ENCODE measurements at places on chromosomes 5 and 9. TPM values are rescaled to one million over a fixed set of nuclear protein-coding genes. Genes with fewer than 3 reads are reported as not detected.

Gene TCF7
- 20.7 TPM for total RNA-seq

Gene ACOT12
- total RNA-seq: not detected

Gene SMIM32
- total RNA-seq: not detected

Gene ZDHHC11
- total RNA-seq: 11.1 TPM

Gene PCDHB3
- not detected for total RNA-seq

Gene FST
- total RNA-seq: 15.6 TPM

Gene PCDHB9
- not detected for total RNA-seq

Gene TSSK1B
- total RNA-seq: not detected

Gene CNTNAP3
- total RNA-seq: 12.2 TPM

Gene SIGMAR1
- total RNA-seq: 182 TPM

Gene TYRP1
- total RNA-seq: not detected

Gene CCDC183
- 0.10 TPM for total RNA-seq

Gene APBA1
- total RNA-seq: 0.47 TPM

Gene ZFP2
- 0.05 TPM for total RNA-seq

Gene DEPDC1B
- total RNA-seq: 19.2 TPM

Gene RNF180
- 0.60 TPM for total RNA-seq

Gene INSL4
- total RNA-seq: 19.2 TPM

Gene MOB3B
- total RNA-seq: 6.9 TPM

Gene PRRC2B
- total RNA-seq: 87.4 TPM

Gene ZNF462
- 5.9 TPM for total RNA-seq

Gene APC
- 11.7 TPM for total RNA-seq

Gene CACFD1
- 4.7 TPM for total RNA-seq

Gene GALT
- total RNA-seq: 13.9 TPM

Gene SCGB3A2
- total RNA-seq: not detected

Data from A549 treated with DMSO at 1 μM for 4 hours (cell line).